ENCODE measurements at places on chromosomes 2 and 18.

DNA sequence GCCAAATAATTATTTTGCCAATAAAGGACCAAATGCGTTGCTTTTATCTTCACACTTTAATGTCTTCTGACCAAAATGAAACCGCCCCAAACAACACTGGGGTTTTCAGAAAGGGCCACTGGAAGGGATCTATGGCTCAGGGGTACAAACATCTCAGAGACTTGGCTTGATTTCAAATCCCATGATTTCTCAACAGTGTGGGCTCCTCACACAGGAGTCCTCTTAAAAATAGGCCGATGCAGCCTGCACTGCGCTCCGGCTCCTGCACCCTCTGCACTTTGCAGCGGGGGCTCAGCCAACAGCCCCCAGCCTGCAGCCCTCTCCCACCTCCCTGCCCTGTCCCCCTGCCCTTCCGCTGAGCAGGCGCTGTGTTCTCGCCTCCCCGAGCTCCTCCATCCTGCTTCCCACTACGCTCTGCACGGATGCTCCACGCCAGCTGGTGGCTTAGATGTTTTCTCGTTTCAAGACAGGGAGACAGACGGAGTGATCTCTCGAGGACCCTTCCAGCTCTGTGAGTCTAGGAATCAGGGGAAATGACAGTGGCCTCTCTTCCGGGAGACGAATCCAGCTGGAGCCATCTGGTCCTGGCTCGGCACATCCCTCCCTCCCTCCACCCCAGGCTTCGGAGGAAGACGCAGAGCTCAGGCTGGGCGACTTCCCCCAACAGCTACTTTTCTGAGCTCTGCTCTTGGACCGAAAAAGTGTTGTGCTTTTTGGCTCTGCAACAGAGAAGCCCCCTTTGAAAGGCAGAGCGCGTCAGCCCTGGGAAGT lies 71.4 kb downstream of the KCNF1 start:
- no peak for DNase-seq

DNA sequence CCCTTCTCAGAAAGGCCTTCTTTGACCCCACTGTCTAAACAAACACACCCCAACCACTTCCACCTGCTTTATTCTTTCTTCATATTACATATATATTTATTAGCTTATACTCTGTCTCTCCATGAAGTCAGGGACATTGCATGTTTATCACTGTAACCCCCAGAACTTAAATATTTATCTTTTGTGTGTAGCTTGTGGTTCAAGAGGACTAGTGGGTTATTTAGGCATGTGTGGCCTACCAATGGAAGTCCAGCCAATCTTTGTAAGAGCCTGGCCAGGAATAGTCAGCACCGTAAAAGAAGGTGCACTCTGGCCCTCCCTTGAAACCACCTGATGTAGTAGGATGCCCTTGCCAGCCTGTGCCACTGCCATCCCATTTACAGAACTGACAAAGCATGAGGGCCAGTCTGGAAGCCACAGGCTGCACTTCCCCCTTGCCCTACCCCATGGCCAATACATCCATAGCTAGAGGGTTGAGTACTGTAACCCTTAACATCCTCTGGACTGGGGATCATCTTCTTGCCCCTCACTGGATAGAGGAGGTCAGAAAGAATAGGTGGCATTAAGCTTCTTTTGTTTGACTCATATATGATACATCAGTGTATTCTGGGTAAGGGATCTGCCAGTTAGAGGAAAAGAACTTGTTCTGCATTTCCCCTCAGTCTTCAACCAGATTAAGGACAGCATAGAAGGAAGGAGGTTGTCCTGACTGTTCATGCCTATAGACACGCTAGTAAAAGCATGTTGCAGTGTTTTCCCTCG lies 4.9 kb downstream of the NEMP2 start:
- no peak for DNase-seq

GRCh38 chr18:23194997-23195957 lies 60.0 kb downstream of the CABLES1 start:
- DNase-seq: no peak

GRCh38 chr2:83388804-83389203 lies 1070.3 kb downstream of the SUCLG1 start:
- DNase-seq: no peak

- DNase-seq: no peak
Observed at GRCh38 chr18:63617049-63617914, 26.8 kb downstream of the SERPINB4 start.

GRCh38 chr2:45771261-45771660 lies 119.8 kb downstream of the PRKCE start:
- no peak for DNase-seq

DNA sequence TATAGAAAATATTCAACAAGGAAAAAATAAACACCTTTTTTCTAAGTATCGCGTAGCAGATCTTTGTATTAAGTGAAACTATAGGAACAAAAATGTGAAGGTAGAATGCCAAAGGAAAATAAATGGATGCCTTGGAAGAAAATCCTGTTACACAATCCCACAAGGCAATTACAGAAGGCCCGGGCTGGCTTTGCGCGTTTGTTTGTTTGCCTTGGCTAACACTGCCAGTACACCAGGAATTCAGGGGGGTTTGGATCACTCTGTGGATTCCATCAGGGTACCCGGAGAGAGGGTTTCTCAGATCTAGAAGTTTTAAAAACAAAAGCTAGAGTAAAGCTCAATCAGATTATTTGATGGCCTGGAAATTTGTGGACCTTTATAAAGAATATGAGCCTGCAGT lies 478.3 kb downstream of the FBXO15 start:
- no peak for DNase-seq

DNA sequence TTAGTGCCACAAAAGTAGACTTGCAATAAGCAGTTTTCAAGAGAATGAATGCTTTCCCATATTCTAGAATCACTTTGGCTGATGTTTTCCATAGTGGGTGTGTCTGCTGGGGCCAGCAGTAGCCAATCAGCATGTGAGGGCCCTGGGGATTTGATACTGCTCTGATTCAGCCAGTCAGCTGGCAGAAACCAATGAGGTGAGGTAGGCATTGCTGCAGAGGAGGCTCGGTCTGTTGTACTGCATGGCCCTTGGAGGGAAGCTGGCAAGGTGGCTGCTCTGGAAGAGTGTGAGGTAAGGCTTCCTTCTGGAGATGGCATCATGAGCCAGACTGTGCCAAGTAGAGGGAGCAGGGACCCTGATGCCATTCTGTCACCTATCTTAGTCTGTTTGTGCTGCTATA lies 22.7 kb downstream of the TMEM87B start:
- DNase-seq: no peak

DNA sequence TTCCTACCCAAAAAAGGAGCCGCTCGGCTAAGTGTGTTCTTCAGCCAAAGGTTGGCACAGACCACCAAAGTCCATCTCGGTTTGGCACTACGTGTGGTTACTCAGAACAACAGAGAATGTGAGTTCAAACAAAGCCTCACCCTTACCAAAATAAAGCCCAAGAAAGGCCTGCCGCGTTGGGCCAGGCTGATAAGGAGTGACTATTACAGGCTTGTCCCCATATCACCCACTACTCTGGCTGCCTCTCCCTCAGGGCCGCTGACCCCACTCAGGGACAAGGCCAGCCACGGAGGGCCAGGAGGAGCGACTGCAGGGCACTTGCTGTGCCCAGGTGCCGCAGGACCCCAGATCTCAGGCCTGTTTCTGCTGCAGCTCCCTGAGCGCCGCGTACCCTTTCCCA lies 13.8 kb downstream of the HS1BP3 start:
- DNase-seq: no peak

- no peak for DNase-seq
Observed at GRCh38 chr18:35227254-35227653, 13.6 kb upstream of the ZNF397 start.

DNA sequence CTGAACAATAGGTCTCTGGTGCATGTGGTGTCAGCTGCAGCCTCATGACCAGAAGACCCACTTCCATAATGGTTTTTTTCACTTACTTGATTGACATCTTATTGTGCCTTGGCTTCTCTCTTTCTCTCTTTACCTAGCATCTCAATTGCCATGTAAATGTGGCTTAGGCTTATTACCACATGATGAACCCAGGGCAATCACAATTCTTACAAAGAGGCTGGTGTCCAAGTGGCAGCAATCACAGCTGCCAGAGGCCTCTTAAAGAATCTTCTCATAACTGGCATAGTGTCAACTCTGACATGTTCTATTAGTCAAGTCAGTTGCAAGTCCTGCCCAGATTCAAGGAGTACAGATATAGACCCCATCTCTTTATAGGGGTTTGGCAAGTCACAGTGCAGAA lies 1224.8 kb downstream of the SUCLG1 start:
- no peak for DNase-seq

- no peak for DNase-seq
Observed at GRCh38 chr2:231541645-231542044, 11.4 kb upstream of the NMUR1 start.

DNA sequence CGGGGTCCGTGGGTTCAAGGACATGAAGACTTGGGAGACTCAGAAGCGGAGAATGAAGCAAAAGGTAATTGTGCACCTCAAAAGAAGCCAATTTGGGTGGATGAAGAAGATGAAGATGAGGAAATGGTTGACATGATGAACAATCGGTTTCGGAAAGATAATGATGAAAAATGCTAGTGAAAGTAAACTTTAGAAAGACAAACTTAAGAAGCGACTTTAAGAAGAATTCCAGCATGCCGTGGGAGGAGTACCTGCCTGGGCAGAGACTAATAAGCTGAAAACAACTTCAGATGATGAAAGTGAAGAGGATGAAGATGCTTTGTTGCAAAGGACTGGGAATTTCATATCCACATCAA lies 43.5 kb downstream of the PSTPIP2 start:
- DNase-seq: no peak

DNA sequence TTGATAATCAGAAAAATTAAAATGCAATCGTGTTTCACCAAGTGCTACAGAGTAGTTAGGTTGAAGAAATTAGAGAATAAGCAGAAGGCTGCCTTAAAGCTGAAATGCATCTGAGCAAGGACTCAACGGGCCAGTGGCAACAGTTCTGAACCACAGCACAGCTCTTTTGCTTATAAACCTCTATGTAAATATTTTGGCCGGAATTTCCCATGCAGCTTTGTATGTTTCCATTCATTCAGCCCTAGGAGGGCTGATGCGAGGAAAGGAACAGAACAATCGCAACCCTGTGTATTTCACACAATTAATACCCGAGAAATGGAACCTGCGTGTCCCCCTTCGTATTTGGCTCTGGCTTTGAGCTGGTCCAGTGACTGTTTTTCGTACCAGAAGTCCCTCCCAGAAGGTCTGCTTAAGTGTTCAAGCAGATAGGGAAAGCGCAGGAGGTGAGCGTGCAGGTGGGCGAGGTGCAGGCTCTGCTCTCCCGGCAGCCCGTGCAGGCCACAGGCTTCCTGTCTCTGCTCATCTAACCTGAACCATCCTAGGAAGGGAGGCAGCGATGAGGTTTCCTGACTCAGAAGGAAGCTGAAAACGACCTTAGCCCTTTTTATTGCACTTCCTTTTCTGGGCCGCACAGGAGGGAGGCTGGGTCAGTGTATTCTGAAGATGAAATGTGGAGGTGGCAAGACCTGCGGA lies 67.3 kb downstream of the ASB1 start:
- DNase-seq: peak; percentile 49

DNA sequence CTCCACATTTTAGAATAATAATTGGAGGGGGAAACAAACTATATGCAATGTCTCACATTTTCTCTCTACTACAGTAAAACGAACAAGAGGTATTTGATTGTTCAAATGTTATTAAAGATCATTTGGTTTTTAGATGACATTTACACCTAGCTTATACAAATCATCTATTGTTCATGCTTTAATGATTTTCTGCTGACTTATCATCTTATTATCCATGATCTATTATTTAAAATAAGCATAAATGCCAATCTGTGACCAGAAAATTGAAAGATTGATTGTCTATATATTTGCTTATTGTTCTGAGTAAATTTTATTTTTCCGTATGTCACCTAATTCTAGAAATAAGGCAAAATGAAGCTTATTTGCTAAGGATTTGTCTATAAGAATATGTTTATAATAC lies 537.2 kb downstream of the KCNJ3 start:
- DNase-seq: no peak

GRCh38 chr2:117693651-117694050 lies 120.8 kb upstream of the DDX18 start:
- no peak for DNase-seq

- DNase-seq: no peak
Observed at GRCh38 chr2:234635284-234635683, 138.4 kb upstream of the ARL4C start.

DNA sequence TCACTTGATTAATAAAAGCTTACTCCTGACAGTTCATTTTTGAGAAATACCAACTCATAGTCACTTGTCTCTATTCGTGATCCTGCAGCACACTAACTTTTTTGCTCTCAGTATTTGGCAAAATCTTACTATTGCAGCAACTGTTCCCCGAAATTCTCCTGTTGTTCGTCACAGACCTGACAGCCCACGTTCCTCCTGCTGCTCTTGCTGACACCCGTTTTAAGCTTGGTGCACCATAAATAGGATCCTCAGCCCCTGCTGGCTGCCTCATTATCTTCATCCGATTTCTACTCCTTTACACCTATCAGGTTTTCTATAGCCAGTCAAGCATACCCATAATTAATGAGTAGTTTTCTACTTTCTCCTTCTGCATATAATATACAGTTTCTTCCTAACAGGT lies 368.8 kb downstream of the PLCL1 start:
- DNase-seq: no peak

GRCh38 chr2:108594132-108594981 lies 60.1 kb downstream of the LIMS1 start:
- peak; percentile 26 for DNase-seq

DNA sequence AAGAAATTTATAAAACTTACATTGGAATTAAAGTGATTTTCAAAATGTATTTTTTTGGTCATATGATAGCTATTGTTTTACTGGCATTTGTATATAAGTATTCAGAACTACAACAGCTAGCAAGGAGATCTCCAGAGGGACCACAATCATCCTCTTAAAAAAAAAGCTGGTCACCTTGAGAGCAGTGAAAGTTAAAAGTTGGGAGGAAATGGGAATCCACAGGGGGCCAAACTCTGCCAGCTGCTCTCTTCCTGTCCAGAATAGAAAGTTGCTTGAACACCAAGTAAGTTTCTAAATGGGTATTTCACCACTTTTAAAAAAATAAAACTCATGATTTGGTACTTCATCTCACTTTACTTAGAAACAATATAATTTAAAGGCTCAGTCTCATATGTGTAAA lies 1025.1 kb downstream of the LRP1B start:
- DNase-seq: no peak

DNA sequence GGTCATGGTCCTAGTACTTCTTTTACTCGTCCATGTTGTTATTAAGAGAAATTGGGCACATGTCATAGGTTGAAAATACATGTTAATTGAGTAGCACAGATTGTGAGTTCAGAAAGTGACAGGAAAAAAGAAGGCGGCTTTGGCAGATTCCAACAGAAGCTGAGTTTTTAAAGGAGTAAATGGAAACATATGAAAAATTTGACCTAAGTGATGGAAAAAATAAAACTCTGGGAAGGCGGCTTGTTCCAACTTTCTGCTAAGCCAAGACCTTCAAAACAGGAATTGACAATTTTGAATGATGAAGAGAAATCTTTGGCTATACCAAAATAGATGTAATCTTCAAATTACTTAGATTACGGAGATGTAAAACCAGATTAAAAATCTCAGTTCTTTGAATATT lies 868.0 kb downstream of the EPHA4 start:
- no peak for DNase-seq

DNA sequence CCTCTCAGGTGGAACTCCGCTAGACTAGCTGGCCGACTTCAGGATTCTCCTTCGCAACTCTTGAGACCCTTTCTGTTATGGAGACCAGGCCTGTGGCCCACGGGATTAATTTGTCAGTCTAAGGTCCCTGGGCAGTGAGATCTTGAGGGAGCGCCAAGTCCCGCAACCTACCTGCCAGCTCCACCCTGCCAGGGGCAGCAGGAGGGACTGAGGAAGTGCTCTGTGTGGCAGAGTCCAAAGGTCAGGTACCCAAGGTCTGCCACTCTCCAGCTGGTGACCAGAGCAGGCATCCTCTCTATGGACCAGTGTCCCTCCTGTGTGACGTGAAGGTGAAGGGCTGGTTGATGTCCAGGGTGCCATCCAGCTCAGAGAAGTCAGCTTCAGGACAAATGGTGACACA lies 4.3 kb upstream of the SPATA3 start:
- DNase-seq: no peak

Data from stimulated activated CD4-positive, alpha-beta T cell treated with anti-CD3 and anti-CD28 coated beads, Interleukin-15, amount 100 ng/mL, for 24 hours (primary cell).